ENCODE measurements at places on chromosomes 3 and 15.

- no peak for DNase-seq
Observed at GRCh38 chr3:107824822-107825371, 265.9 kb downstream of the CD47 start.

DNA sequence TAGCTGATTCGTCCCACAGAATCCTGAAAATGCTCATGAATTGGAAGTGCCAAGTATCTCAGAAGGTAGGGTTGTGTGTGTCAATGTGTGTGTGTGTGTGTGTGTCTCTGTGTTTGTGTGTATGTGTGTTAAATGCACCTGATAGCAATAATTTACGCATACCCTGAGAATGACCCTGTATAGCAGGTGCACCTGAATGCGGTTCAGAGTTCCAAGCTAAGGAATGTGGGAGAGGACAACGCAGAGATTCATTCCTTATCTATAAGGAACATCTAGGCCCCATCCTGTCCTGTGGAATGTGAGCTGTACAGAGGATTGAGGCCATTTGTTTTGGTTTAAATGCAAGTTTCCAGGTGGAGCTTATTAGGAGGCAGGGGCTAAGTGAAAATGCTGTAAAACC, 49.1 kb upstream of the NEDD4 start:
- DNase-seq, result no peak

DNA sequence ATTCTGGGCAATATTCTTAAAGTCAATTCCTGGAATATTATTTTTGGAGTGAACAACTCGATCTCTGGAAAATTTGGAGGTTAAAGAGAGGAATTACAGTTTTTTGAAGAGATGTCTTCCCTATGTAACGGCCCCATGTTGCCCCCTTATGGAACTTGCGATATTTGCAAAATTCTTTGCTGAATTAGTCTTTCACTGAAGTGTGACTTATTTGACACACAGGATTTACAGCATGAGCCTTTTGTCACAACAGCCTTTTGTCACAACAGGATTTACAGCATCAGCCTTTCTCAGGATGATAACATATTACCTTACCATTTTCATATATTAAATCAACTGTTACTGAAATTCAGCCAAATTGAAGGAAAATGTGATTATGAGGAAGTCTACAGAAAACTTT, 37.8 kb upstream of the SPTSSB start:
- no peak for DNase-seq

DNA sequence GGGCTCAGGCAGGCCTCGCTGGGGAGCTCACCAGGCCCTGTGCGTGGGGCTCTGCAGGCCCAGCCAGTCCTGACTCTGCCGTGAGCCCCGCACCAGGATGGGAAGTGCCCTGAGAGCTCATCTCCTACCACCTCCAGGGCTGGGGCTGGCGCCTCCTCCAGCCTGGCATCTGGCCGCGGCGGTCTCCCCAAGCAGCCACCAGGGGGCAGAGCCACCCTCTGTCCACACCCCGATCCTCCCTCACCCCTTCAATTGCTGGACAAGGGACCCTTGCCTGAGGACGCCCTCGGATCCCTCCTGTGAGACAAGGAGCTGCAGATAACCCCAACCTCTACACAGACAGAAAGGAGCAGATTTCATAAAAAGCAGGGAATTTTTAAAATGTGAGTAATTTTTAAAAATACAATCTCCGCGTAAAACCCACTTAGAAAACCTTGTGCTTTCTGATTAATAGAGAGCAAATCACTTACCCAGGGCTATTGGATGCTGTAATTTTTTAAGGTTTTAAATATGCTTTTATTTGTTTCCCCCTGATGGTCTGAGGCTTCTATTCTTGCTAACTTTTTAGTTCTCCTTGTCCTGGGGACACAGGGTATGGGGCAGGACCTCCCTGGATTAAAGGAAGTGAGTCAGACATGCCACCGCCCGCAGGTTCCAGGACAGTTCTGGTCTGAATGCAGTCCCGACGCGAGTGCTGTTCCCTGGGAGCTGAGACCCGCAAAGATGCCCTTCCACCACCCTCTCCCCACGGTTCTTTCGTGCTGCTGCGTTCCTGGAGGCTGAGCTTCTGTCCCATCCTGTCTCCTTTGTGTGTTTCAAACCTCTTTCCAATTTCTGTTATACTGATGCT, 52.3 kb upstream of the CHRNA7 start:
- DNase-seq, result no peak

DNA sequence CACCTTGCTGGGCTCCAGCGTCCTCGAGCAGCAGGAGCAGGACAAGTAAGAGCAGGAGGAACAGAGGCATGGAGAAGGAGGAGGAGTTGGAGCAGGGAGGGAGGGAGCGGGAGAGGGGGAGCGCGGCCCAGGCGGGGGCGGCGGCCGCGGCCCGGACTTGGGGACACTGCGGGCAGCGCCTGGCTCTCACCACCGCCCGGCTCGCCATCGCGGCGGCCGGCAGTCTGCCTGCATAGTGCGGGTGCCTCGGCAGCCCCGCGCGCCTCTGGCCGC, 440 bp downstream of the DCBLD2 start:
- no peak for DNase-seq

DNA sequence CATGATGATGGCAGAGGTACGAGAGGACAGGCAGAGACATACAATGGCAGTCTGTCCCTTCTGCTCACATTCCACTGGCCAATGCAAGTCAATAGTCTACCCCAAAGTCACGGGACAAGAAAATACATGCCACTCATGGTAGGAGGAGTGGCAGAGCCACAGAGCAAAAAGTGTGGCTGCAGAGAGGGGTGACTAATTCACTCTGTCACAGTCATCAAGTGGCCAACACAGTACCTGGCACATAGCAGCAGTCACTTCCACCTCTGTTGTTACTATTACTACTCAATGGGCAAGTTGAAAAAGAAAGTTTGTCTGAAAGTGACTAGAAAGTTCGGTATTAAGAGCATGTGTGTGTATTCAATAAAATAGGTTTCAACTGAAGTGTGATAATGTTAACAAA, 91.4 kb downstream of the SMAD3 start:
- no peak for DNase-seq

DNA sequence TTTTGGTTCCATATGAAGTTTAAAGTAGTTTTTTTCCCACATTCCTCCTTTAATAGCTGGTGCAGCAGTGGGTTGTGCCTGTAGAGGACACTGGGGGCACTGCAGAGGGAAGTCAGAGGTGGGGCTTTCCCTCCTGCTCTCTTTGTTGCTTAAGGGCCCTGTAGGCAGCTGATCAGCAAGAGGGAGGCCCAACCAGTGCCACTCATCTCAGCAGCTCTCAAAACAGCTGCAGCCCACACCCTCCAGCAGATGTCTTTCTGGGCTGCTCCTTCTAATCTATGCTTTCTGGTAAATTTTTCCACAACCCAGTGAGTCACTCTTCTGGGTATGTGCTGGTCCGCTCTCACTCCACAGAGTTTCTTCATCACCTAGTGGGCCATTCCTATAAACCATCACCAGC, 263.8 kb downstream of the FEZF2 start:
- DNase-seq, result peak; percentile 94

GRCh38 chr15:41928637-41929620, 35.1 kb upstream of the SPTBN5 start:
- no peak for DNase-seq

GRCh38 chr15:29708519-29708918, 113.7 kb downstream of the TJP1 start:
- no peak for DNase-seq

- DNase-seq, result no peak
Observed at GRCh38 chr15:39270221-39270855, 310.5 kb upstream of the THBS1 start.

DNA sequence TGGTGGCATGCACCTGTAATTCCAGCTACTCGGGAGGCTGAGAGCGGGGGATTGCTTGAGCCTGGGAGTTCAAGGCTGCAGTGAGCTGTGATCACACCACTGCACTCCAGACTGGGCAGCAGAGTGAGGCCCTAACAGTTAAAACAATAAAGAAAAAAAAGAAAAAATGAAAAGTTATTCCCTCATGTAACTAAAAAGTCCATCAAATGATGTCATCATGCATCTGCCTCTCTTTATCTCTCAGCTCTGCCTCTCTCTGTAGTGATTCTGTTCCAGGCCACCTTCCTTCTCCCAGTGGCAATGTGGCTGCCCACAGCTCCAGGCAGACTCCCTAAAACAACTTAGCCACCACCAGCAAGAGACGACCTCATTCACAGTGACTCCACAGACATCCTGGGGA, 31.5 kb upstream of the TRH start:
- no peak for DNase-seq

- no peak for DNase-seq
Observed at GRCh38 chr3:147890114-147890513, 480.9 kb downstream of the ZIC1 start.

DNA sequence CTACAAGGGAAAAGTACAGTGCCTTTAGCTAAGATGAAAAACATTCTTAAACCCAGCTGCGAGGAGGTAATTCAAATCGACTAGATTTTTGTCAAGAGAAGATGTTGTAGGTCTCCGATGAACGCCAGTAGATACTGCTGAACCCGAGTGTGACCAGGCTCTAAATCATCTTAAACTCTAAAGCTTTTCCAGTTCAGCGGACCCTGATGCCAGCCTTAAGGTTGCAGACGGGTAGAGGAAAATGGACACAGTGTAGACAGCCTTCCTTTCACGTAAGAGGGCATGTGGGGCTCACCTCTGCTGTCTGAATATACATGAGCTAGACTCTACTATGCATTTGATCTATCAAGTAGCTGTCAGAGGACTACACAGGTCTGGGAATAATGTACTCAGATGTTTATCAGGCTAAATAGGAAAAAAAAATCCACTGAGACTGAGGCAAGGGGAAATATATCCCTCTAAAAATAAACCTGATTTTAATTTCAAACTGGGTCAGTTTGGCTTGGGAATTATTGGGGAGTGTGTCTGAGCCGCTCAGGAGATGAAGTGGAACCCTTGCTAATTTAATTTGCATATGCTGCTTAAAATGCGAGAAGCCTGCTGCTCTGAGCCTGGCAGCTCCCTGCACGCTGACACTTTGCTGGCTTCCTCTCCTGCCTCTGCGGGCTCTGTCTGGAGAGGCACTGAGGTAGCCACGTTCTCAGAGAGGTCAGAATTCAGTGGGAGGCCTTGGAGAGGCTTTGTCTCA, 151.9 kb downstream of the CADPS start:
- no peak for DNase-seq

GRCh38 chr3:131899021-131899420, 135.8 kb downstream of the CPNE4 start:
- no peak for DNase-seq

GRCh38 chr15:36334059-36334458, 245.4 kb upstream of the CDIN1 start:
- peak; percentile 51 for DNase-seq

DNA sequence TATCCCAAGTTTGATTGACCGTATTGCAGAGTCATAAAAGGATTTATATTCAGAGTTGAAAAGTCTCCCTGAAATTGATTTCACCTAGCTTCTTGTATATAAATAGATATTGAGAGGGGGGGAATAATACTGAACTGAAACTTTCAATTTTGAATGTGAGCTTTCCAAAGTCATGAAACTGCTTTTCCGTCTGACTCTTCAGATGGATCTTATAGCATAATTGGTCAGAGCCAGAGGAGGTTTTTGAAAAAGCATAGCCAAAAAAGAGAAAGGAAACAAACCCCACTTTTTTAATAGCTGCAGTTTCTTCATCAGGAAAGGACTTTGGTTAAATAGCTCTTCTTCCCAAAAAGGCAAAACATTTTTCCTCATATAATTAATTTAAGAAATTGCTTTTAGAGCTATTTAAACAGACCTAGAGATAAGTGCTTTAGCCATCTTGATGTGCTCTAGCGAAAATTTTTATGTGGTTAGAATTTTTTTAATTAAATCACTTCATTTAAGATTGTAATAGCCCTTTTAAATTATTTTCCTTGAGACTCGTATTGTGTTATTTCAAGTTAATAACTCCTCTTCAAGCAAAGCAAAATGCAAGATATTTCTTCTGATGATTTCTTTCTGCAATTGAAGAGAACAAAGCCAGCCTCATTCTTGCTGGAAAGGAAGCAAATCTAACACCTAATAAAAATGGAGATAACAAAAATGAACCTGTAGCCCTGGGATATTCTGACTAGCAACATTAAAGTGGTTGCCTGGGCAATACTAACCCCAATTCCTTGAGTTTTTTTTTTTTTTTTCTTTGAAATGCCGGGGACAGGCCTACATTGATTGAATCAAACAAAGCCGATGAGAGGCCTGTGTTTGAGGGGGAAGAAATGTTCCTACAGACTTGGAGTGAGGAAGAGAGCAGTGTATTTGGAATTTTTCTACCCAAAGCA, 173.6 kb downstream of the PTPRG start:
- DNase-seq, result no peak

GRCh38 chr3:13552857-13553652, 4.1 kb downstream of the FBLN2 start:
- no peak for DNase-seq

GRCh38 chr15:47924381-47924780, 196.4 kb upstream of the SLC24A5 start:
- no peak for DNase-seq

- DNase-seq, result no peak
Observed at GRCh38 chr3:65723985-65724384, 314.7 kb downstream of the MAGI1 start.

- no peak for DNase-seq
Observed at GRCh38 chr15:34070003-34070402, 31.0 kb upstream of the AVEN start.

GRCh38 chr3:46575577-46576222, 9.6 kb upstream of the LRRC2 start:
- DNase-seq, result no peak

- peak; percentile 84 for DNase-seq
Observed at GRCh38 chr15:52427804-52428203, 100.9 kb downstream of the MYO5A start.

- no peak for DNase-seq
Observed at GRCh38 chr3:114519415-114519814, 225.6 kb downstream of the TIGIT start.

GRCh38 chr3:111244760-111245159, 173.1 kb downstream of the NECTIN3 start:
- DNase-seq, result no peak

DNA sequence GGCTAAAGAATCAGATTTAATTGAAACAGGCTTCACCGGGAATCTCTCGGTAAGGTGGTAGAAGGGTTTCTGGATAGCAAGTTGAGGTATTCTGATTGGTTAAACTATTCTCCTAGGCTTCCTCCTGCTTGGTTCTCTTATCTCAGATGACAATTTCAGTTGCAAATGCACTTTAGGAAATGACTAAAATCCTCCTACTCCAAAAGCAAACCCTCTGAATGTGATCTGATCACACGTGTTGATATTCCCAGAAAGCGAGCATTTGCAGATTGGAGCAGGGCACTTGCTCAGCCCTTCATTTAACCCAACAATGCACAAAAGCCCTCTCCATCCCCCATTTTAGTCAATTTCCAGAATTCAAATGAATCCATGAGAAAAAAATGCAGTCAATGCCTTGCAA, 55.6 kb upstream of the ICE2 start:
- DNase-seq, result no peak

GRCh38 chr15:70584441-70584837, 178.9 kb downstream of the UACA start:
- no peak for DNase-seq

GRCh38 chr3:13788522-13789424, 91.1 kb downstream of the WNT7A start:
- no peak for DNase-seq

GRCh38 chr3:129087138-129087702, 26.6 kb downstream of the GP9 start:
- no peak for DNase-seq

Measured in non-pigmented ciliary epithelial cell (primary cell).